ENCODE measurements at places on chromosomes 6 and 20. TPM values are rescaled to one million over a fixed set of nuclear protein-coding genes. Genes with fewer than 3 reads are reported as not detected.

GRCh38 chr6:125944434-125944816 lies 12.1 kb upstream of the HINT3 start:
- DNase-seq, result no peak

Gene EDEM2
- polyA plus RNA-seq, result 11.0 TPM

DNA sequence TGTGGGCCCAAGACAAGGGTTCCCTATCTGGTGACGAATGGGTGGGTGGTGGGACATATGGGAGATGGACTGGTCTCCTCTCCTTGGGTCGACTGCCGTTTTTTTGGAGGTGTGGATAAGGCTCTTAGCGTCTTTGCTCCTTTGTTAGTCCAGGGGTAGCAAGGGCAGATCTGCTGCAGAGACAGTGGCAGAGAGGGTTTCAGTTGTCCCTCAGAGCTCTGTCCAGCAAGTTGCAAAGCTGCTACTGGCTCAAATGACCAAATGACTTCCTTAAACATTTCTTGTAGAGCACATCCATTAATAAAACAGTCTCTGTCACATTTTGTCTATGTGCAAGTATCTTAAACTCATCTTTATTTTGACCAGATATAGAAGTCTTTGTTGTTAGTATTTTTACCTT lies 508.0 kb upstream of the ADGRB3 start:
- no peak for DNase-seq

DNA sequence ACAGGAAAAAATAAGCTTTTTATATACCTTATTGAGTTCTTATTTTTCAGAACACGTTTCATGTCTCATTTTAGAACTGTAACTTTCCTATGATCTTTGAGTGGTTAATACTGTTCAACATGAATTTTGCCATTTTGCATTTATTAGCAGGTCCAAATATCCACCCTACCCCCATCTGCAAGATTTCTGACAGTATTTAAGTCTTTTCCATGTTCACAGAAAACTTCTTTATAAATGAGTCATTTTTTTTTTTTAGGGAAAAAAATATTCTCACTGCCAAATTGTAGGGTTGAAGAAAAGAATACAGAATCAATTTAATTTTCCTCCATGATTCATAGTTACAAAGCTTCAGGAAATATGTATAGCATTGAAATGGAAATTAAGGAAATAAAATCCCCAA lies 101.8 kb downstream of the COL21A1 start:
- DNase-seq, result no peak

Gene SFTA2
- not detected for polyA plus RNA-seq

GRCh38 chr6:39962831-39963230 lies 28.6 kb upstream of the MOCS1 start:
- no peak for DNase-seq

GRCh38 chr6:14036911-14037310 lies 80.7 kb upstream of the CD83 start:
- DNase-seq, result no peak

Gene C4A
- 1.4 TPM for polyA plus RNA-seq

- DNase-seq, result no peak
Observed at GRCh38 chr20:8721098-8721497, 347.8 kb upstream of the PLCB4 start.

Gene LTA
- polyA plus RNA-seq, result 0.04 TPM

Gene MYBL2
- polyA plus RNA-seq, result 0.73 TPM

Gene SLC22A7
- not detected for polyA plus RNA-seq

Gene ZCCHC3
- polyA plus RNA-seq, result 5.7 TPM

- DNase-seq, result no peak
Observed at GRCh38 chr6:43893073-43893472, 123.1 kb downstream of the VEGFA start.

All from keratinocyte (primary cell).